Cerebellum (tissue), 4 donors: ENCODE measurements at places on chromosomes 4 and X. TPM values are rescaled to one million over a fixed set of nuclear protein-coding genes. Genes with fewer than 3 reads are reported as not detected.

Gene DUSP9
- 0.45 TPM for total RNA-seq

- DNase-seq: no peak
These were observed 407.3 kb downstream of the PCDH18 start for GRCh38 chr4:137125011-137125410.

Gene DSPP
- 0.09 TPM for total RNA-seq

- no peak for DNase-seq
These were observed 241.3 kb downstream of the CFAP299 start for GRCh38 chr4:80576796-80577195.

GRCh38 chr4:137647375-137647774 lies 115.1 kb upstream of the PCDH18 start:
- no peak for DNase-seq

DNA sequence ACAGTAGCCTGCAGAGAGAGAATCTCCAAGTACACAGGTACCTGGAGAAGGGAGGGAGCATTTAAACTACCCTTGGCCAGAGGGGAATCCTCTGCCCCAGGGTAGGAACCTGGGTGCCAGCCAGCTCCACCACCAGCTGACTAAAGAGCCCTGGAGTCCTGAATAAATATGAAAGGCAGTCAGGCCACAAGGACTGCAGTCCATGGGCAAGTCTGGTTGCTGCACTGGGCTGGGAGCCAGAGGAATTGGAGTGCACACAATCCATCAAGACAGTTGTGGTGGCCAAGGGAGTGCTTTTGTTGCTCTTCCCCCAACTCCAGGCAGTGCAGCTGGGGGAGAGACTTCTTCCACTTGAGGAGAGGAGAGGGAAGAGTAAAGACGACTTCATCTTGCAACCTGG lies 172.5 kb downstream of the HNRNPD start:
- no peak for DNase-seq
